ENCODE measurements at places on chromosomes 12 and 14. TPM values are rescaled to one million over a fixed set of nuclear protein-coding genes. Genes with fewer than 3 reads are reported as not detected.

CELA1 gene
- not detected for total RNA-seq

DNA sequence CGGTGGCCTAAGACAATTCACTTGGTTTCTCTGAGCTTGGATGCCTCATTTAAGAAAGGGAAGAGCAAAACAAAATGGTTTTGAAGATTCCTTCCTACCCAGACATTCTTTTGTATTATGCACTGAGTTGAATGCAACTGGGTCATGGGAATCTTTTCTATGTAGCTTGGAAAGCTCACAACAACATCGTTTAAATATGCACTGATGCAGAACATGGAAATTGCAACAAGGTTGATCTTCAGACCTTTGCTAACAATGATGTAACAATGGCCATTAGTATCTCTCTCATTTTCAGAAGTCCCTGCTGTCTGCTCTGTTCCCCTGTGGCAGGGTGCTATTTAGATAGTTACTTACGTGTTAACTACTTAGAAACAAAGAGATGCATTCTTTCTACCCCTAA, 30.1 kb upstream of the IGF1 start:
- DNase-seq, result no peak

DNA sequence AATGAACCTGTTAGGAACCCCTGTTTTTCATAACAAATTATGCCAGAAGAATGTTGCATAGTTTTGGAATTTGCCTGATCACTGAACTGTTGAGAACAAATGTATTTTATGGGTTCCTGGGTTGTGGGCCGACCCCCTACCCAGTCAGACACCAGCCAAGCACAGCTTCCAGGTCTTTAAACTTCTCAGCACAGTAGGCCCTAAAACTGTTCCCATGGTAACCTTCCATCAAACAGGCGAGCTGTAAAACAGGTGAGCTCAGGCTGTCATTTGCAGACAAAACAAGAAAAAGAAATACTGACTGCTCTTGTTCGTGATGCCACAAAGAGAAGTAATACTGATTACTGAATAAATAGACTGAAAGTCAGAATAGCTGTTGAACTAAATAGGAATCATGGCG, 147.0 kb downstream of the PTPRO start:
- no peak for DNase-seq

DNA sequence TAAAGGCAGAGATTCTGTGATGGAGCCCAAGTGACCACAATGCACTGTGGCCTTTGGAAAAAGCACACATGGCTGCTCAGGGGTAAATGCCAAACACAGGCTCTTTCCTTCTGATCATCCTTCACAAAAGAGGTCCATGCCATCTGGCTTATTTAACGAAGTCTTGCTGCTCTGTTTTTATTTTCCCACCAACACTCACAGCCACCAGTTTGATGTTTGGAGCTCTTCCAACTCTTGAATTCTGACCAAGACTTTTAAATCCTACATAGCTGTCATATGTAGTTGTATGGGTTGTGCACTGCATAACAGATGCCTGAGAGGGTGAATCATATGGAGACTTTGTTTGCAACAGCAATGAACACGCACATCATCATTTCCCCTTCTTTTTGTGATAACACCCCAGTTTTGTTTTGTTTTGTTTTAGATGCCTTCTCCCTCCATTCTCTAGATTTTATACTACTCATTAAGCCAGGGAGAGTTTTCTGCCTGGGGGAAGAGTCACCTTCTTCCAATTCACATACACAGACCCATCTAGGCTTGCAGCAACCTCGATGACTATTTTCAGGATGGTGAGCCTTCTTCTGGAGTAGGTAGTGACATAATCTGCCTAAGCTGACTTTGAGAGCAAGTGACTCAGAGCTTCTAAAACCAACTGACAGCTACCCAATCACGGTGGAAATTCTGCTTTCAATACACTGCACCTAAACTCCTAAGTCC, 145.2 kb upstream of the WSCD2 start:
- no peak for DNase-seq

- DNase-seq, result no peak
Observed at GRCh38 chr14:81132468-81132867, 88.3 kb downstream of the GTF2A1 start.

DNA sequence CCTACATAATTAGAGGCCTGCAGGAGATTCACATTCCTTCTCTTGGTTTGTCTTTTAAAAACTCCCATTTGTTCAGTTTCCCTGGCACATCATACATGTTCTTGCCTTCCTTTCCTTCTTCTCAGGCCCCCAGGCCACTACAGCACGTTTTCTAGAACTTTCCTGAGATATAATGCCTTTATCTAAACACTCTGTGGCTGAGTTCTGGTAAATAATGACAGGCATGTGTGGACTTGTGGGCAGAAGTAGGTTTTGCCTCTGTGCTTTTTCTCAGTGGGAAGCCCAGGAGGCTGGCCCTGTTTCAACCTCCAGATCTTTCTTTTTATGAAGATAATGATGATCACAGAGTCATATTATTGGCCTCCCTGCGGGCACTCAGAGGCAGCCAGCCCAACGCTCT, 117.2 kb downstream of the TMX1 start:
- no peak for DNase-seq

GRCh38 chr12:64801381-64801780, 23.1 kb upstream of the TBC1D30 start:
- no peak for DNase-seq

GRCh38 chr12:66290716-66291200, 11.5 kb upstream of the HELB start:
- no peak for DNase-seq

- no peak for DNase-seq
Observed at GRCh38 chr12:46049665-46050064, 59.3 kb upstream of the SCAF11 start.

GRCh38 chr14:65299826-65300225, 112.7 kb upstream of the FUT8 start:
- no peak for DNase-seq

DNA sequence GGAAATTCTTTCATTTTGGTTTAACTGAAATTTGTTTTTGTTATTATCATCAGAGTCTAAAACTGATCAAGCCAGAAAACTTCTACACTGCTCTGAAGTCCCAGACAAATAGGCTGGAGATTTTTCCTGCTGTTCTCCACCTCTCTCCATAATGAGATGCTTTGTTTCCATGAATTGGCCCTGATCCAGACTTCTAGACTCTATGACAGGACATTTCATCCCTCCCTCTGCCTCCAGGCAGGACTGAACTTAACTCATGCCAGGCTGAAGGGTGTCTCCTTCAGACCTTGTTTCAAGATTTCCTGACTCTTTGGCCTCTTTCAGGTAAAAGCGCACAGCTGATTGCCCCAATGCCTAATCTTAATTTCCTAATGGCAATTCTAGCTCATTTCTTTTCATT, 69.1 kb upstream of the HOXC13 start:
- no peak for DNase-seq

DNA sequence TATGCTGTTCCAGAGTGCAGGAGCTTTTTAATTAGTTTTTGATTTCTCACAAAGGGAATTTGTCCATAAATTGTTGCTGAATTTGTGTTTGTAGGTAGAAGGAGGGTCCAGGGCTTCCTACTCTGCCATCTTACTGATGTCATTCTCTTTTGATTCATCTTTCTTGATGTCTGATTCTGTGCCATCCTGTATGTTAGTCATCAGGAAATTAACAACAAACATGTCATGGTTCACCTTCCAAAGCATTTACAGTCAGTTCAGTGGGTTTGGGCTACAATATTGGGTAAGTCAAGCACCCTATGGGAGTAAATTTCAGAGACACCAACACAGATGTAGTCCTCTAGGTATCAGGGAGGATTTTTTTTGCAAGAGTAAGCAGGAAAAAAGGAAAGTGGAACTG, 135.2 kb upstream of the SLC38A2 start:
- DNase-seq, result no peak

DNA sequence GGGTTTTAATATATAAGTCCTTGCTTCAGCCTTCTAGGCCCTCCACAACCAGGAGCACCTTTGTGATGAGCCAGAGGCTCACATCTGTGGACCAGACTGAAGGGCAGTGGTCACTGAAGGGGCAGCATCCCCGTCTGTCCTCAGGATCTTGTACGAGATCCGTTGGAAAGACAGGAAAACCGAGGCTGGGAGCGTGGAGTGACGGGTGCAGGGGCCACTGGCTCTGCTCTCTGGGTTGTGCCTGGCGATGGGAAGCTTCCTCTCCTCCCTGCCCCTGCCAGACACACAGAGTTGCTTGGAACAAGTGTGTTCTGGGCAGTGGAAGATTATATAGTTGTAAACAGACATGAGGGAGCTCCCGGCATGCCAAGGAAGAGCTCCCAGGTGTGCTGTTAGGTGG, 48.0 kb downstream of the AACS start:
- DNase-seq, result no peak

DNA sequence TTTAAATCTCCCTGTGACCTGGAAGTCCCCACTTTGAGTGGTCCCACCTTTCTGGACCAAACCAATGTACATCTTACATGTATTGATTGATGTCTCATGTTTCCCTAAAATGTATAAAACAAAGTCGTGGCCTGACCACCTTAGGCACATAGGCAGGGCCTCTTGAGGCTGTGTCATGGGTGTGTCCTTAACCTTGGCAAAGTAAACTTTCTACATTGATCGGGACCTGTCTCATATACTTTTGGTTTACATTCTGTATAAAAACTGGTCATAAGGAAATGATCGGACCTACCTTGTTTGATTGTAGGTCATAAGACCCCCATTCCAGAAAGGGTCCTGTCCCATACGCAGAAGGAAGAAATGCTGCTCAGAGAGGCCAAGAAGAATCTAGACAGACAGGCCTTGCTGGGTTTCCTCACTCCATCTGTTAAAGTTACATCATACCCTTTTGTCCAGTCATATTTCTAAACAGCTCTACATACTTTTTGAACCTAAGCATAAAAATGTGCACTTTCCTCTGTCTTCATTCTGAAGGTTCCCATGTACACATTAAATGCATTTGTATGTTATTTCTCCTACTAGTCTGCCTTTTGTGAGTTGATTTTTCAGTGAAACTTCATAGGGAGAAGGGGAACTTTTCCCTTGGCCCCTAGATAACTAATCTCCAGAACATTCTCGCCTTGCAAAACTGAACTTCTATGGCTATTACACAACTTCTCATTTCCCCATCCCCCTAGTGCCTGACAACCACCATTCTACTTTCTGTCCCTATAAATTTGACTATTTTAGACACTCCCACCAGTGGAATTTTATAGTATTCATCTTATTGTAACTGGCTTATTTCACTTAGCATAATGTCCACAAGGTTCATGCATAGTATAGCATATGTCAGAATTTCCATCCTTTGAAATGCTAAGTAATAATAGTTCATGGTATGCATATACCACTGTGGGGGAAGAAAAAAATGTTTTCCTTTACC, 30.2 kb upstream of the CPM start:
- DNase-seq, result no peak

HSPB8 gene
- 32.7 TPM for total RNA-seq

DNA sequence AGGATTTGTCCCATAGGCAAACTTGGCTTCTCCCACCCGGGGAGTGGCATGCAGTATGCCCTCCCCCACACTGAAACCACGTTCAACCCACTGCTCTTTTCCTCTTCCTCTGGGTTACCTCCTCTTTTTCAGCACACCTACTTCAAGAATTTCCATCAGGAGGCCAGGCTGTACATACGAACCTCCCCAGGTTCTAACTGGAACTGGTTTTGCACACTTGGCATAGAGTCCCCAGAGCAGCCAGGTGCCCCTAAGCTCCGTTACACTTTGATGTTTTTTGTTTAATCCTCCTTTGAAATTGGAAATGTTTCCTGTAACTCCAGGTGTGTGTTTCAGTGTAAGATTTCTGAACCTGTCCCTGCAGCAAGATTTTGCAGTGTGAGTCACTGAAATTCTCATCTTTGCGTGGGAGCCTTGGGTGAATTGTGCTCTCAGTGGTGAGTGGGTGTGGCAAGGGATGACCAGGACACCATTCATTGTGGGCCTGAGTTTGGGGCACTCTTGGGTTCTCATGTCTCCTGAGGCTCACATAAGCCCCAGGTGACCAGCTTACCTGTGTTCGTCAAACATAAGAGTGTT, 18.2 kb downstream of the CD9 start:
- DNase-seq, result no peak

DNA sequence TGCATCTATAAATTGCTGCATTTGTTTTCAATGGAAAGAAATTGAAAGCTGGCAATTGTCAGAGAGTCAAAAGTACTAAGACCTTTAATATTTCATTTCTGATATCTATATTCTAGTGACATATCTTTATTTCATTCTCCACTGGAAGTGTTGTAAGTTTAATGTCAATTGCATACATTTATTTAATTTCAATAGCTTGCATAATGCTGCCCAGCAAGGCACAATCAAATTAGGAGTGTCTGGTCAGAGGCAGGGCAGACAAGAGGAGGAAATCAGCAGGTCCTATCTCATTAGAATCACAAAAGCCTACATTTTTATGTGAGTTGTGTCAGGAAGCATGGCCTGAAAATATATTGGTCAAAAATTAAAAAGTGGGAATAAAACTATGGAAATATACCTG, 112.9 kb downstream of the TMEM132D start:
- DNase-seq, result no peak

HOXC4 gene
- 1.3 TPM for total RNA-seq

- no peak for DNase-seq
Observed at GRCh38 chr14:74511966-74512830, 18.6 kb downstream of the ISCA2 start.

CINP gene
- total RNA-seq, result 32.7 TPM

DNA sequence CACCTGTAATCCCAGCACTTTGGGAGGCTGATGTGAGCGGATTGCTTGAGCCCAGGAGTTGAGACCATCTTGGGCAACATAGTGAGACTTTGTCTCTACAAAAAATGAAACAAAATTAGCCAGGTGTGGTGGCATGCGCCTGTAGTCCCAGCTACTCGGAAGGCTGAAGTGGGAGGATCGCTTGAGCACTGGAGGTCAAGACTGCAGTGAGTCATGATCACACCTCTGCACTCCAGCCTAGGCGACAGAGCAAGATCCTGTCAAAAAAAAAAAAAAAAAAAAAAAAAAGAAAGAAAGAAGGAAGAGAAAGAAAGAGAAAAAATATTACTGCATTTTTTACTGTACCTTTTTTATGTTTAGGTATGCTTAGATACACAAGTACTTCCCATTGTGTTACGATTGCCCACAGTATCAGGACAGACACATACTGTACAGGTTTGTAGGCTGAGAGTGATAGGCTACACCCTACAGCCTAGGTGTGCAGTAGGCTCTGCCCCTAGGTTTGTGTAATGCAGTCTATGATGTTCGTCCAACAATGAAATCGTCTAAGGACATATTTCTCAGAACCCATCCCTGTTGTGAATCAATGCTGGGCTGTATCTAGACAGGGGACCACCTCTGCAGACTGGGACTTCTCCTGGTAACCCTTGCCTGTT, 160.4 kb upstream of the PWP1 start:
- no peak for DNase-seq

DNA sequence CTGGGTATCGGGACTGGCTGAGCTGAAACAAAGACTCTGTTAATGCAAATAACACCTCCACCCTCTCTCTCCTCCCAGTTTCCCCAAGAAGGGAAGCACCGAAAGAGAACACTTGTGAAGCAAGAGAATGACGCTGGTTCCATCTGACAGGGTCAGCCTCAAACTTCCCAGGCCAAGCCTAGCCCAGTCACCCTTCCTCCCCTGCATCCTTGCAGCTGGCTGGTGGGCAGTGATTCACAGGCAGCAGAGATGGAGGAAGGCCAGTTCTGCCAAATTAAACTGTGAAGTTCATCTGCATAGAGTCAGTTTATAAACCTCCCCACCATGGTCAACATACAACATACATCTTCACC, 2.8 kb downstream of the LRRC74A start:
- DNase-seq, result no peak

GRCh38 chr14:24952851-24953666, 96.9 kb downstream of the STXBP6 start:
- no peak for DNase-seq

Data from omental fat pad (tissue), 4 donors.